Stimulated activated CD4-positive, alpha-beta T cell treated with anti-CD3 and anti-CD28 coated beads, Interleukin-1b, Interleukin-23, amount 100 ng/mL, for 48 hours (primary cell): ENCODE measurements at places on chromosomes 2 and 18.
A peak's percentile ranks its signal among the peaks of the same experiment; 100 is the strongest.

DNA sequence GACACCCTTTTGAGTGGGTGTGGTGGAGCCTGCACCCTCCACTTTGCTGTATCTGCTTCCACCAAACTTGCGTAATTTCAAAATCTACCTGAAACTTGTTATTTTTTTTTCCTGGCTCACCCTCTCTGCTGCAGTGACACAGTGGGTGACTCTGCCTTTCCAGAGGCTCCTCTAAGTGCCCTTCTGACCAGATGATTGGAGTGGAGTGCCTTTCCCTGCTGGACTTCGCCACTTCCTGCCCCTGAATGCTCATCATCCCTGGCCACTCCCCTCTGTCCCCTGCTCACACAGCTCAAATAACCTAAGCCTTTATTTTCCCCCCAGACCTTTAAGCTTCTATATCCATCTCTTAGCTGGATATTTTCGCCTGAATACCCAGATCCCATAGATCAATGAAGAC is 777.5 kb upstream of the ID2 start:
- no peak for DNase-seq

GRCh38 chr18:48151421-48152065 is 221.1 kb upstream of the SMAD2 start:
- no peak for DNase-seq

DNA sequence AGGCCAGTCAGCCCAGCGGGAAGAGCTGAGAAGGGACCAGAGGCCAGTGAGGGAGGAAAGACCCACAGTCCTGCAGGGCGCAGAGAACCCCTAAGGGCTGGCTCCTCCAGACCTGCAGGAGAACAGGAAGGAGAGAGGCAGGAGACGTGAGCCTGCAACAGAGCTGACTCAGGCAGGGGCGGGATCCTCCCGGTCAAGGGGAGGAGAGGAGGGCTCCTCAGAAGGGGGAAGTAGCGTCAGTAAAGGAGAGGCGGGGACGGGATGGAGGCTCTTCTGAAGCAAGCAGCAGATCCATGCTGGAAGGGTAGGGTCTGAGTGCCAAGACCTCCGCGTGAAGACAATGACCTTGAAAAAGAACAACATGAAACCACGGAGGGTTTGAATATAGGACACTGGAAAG is 50.8 kb downstream of the TRABD2A start:
- DNase-seq, result no peak

GRCh38 chr2:228094377-228094921 is 87.0 kb downstream of the SPHKAP start:
- no peak for DNase-seq

- DNase-seq, result peak; percentile 8
Measured at GRCh38 chr2:143452817-143453451, 323.7 kb downstream of the ARHGAP15 start.
